Testis (tissue), 5 donors: ENCODE measurements at places on chromosomes 11 and 22. TPM values are rescaled to one million over a fixed set of nuclear protein-coding genes. Genes with fewer than 3 reads are reported as not detected.

DNA sequence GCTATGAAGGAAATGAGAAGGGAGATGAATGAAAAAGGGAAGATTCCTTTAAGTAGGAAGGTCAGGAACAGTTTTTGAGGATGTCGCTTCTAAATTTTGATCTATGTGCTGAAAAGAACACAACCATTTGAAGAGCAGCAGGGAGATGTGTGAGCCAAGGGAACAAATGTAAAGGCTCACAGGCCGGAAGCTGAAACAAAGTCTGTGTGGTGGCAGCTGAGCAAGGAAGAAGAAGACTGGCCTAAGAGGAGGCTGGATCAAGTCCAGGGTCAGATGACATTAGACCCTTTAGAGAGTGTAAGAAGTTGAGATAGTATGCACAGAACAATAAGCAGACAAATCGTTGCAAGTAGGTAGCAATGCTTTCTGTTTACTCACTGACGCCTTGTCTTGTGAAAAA lies 1631.4 kb upstream of the TENM4 start:
- no peaks in the 10 kb centered on the region for H3K36me3 ChIP-seq
- DNase-seq, result no peak
- no peaks in the 10 kb centered on the region for H3K27me3 ChIP-seq
- H3K4me1 ChIP-seq, result no peaks in the 10 kb centered on the region
- no peak overlapping the region for H3K4me3 ChIP-seq

DNA sequence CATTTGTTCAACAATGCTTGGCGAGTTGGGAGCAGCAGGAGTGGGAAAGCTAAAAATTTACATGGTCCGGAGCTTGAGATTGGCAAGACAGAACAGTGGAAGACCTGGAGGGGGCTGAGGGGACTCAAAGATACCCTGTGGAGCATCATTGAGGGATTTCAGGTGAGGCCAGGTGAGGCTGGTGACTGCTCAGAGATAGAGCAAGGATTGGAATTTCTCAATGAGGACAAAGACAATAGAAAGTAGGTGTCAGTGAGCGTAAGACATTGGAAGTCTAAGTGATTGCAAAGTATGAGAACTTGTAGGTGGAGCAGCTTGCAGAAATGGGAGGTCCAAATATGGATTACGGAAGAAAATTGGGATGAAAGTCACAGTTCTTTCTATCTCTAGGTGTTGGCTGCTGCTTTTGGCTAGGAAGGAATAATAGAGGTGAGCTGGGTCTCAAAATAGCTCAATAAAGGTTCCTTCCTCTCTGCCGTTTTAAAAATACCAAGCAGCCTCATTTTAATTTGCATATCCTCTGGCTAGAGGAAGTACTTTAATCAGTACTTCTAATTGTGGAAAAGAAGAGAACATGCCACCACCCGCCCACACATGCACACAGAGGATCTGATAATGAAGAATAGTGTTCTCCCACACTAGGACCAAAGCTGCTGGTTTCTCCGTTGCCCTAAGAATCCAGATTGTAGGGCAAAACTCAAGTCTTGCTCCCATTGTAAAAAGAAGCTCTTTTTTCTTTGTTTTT lies 41.8 kb upstream of the SORL1-AS1 start:
- no peaks in the 10 kb centered on the region for H3K27me3 ChIP-seq
- H3K27ac ChIP-seq, result no peak overlapping the region
- H3K4me1 ChIP-seq, result peaks cover 12% of the 10 kb centered on the region
- DNase-seq, result peak; percentile 51
- no peaks in the 10 kb centered on the region for H3K36me3 ChIP-seq

GRCh38 chr22:17366830-17367229 lies 2.4 kb upstream of the CECR2 start:
- peak overlapping the region; percentile 15 for H3K4me3 ChIP-seq
- H3K4me1 ChIP-seq, result peaks cover 9% of the 10 kb centered on the region
- H3K27ac ChIP-seq, result no peak overlapping the region
- DNase-seq, result peak; percentile 42
- no peaks in the 10 kb centered on the region for H3K36me3 ChIP-seq

The HTATIP2 gene
- total RNA-seq, result 20.7 TPM

DNA sequence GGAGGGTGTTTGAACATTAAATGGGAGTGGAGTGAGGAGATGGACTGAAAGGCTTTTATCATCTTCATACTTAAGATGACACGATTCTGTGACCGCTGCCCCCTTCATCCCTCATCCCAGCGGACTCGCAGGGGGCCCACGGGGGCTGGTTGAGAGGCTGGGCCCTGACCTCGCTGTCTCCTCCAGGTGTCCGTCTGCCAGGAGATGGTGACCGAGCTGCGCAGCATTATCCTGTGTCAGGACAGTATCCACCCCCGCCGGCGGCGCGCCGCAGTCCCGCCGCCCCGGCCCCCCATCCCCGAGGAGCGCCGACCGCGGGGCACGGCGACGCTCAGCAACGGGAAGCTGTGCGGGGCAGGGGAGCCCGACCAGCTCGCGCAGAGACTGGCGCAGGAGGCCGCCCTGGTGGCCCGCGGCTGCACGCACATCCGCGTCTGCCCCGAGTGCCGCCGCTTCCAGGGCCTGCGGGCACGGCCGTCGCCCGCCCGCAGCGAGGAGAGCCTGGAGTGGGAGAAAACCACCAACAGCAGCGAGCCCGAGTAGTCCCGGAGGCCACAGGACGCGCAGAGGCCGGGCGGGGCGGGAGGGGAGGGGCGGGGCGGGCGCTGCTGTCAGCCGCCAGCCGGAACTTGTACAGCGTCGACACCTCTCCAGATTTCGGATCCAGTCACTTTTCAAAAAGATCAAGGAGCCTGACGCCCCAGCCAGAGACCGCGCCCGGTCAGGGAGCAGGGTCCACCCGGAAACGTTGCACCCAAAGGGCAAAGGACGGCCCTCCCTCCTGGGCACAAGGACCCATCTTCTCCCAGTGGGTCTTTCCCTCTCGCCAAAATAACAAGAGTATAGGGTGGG lies 38.0 kb upstream of the TBCEL start:
- H3K4me1 ChIP-seq, result no peaks in the 10 kb centered on the region
- DNase-seq, result peak; percentile 58
- no peak overlapping the region for H3K27ac ChIP-seq
- peak overlapping the region; percentile 61 for H3K4me3 ChIP-seq
- H3K36me3 ChIP-seq, result no peaks in the 10 kb centered on the region
- no peaks in the 10 kb centered on the region for H3K27me3 ChIP-seq

- no peak overlapping the region for H3K27ac ChIP-seq
- H3K27me3 ChIP-seq, result no peaks in the 10 kb centered on the region
- H3K36me3 ChIP-seq, result no peaks in the 10 kb centered on the region
- no peak overlapping the region for H3K4me3 ChIP-seq
- peaks cover 8% of the 10 kb centered on the region for H3K4me1 ChIP-seq
Observed at GRCh38 chr22:33513388-33514338, 406.6 kb downstream of the LARGE1 start.

The MMP12 gene
- total RNA-seq, result 0.25 TPM

The BLID gene
- total RNA-seq, result 2.8 TPM

DNA sequence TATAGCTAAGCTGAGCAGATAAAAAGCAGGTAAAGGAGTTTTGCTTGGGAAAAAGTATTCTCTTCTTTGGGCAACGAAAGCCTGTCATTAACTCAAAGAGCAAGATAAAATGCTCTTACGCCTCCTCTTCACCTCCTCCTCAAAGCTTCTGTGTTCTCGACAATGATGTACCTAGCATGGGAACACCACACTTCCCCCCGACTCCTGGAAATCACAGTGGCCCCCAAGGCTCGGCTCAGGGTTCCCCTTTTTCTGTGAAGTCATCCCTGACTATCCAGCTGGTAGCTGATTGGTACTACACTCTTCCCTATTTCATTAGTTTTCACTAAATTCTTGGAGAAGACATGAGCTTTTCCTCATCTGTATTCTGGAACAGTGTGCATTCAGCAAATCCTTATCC lies 336.1 kb downstream of the LARGE1 start:
- no peaks in the 10 kb centered on the region for H3K4me1 ChIP-seq
- H3K4me3 ChIP-seq, result no peak overlapping the region
- H3K27ac ChIP-seq, result no peak overlapping the region
- DNase-seq, result no peak
- no peaks in the 10 kb centered on the region for H3K27me3 ChIP-seq
- no peaks in the 10 kb centered on the region for H3K36me3 ChIP-seq

The SCGB1C1 gene
- total RNA-seq, result not detected

DNA sequence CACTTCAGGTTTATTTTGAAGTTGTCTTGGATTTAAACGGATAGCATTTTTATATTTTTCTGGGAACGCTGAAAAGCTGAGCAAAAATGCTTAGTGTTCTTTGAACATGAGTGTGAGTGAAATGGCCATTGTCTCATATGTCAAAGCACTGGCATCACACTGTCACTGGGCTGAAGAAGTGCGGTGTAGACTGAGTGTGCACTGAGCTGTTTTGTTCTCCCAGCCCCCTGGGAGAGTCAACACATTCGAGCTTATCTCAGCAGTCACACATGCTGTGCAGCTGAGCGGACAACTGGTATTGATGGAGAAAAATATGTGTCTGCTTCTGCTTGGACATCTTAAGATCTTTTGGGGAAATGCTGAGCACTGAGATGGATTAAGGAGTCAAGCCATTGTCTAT lies 90.8 kb downstream of the TECTA start:
- no peak for DNase-seq
- H3K27me3 ChIP-seq, result no peaks in the 10 kb centered on the region
- no peak overlapping the region for H3K4me3 ChIP-seq
- H3K27ac ChIP-seq, result no peak overlapping the region
- no peaks in the 10 kb centered on the region for H3K36me3 ChIP-seq

DNA sequence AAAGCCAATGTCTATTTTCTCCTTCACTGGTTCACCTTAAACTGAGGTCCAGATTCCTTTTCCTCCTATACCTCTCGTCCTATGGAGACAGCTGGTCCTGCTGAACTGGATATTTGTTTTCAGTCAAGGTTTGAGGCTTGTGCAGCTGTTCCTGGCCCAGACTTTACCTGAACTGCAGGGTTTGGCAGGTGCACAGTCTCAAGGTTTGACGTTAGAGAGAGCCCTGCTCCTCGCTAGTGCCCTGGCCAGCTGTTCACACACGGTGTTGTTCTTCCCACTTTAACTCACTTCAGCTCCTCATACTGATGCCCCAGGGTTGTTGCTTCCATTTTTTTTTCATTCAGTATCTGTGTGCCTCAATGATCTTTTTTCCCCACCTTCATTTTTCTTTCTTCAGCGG lies 74.0 kb upstream of the TTC12 start:
- H3K27ac ChIP-seq, result no peak overlapping the region
- no peaks in the 10 kb centered on the region for H3K36me3 ChIP-seq
- H3K4me3 ChIP-seq, result no peak overlapping the region
- H3K4me1 ChIP-seq, result no peaks in the 10 kb centered on the region

The OR5M8 gene
- total RNA-seq, result not detected

DNA sequence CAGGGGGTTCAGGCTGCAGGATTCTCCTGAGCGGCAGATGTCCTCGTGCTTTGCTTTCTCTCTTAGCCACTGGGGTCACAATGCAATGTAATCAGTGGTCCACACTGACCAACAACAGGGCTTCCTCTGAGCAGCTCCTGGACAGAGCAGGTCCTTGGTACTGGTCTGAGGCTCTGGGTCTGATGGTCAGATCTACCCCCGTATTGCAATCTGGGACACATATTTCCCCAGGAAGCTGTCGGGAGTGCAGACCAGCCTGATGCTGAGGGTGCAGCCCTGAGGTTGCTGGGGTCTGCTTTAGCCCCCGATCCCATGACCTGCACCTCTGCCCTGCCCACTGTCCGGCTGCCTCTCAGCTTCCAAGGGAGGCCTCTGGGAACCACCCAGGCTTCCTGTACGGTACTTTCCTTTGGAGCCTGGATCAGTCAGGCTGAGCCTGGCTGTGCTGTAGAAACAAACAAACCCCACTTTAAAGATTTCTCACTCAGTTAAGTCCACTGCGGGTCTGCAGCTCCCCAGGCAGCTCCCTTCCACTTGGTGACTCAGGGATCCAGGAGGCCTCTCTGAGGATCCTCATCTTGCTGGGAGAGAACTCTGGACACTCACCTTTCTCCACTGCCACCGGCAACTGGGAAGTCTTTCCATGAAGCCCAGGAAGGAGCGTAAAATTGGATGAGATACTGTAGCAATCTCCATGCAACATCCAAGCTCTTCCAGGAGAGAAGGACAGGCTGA lies 1046.6 kb downstream of the TBC1D22A start:
- H3K4me3 ChIP-seq, result no peak overlapping the region
- no peak overlapping the region for H3K27ac ChIP-seq
- H3K36me3 ChIP-seq, result no peaks in the 10 kb centered on the region
- no peaks in the 10 kb centered on the region for H3K4me1 ChIP-seq

GRCh38 chr11:36699271-36699670 lies 101.2 kb upstream of the RAG2 start:
- no peaks in the 10 kb centered on the region for H3K27me3 ChIP-seq
- no peak overlapping the region for H3K27ac ChIP-seq
- H3K4me1 ChIP-seq, result no peaks in the 10 kb centered on the region
- no peak for DNase-seq
- H3K36me3 ChIP-seq, result no peaks in the 10 kb centered on the region

DNA sequence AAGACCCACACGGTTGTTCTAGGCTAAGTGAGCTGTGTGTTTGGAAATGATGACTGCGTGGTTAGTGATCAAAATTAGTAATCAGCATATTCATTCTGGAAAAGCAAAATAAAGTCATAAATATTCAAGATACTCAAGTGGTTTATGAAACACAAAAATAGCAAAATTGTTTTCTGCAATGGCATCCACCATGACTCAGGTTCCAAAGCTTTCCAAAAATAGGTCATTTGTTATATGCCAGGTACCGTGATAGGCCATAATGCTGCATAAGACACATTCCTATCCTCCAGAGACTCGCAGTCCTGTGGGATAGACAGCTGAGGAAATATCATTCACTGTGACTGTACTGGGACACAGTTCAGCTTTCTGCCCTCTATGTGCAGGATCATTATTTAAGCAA lies 2.4 kb upstream of the ATL3 start:
- H3K27ac ChIP-seq, result no peak overlapping the region
- no peaks in the 10 kb centered on the region for H3K36me3 ChIP-seq
- no peak for DNase-seq
- H3K27me3 ChIP-seq, result no peaks in the 10 kb centered on the region
- H3K4me3 ChIP-seq, result no peak overlapping the region
- H3K4me1 ChIP-seq, result peaks cover 10% of the 10 kb centered on the region

- no peak overlapping the region for H3K27ac ChIP-seq
- no peak for DNase-seq
- H3K4me3 ChIP-seq, result no peak overlapping the region
- no peaks in the 10 kb centered on the region for H3K36me3 ChIP-seq
- no peaks in the 10 kb centered on the region for H3K27me3 ChIP-seq
Observed at GRCh38 chr11:69267395-69267805, 26.6 kb upstream of the MYEOV start.
